ENCODE measurements at places on chromosomes 13 and 19.

- DNase-seq = no peak
Observed at GRCh38 chr19:13920524-13920923, 14.5 kb downstream of the CC2D1A start.

GRCh38 chr19:2154587-2155075, 3.3 kb upstream of the AP3D1 start:
- no peak for DNase-seq

DNA sequence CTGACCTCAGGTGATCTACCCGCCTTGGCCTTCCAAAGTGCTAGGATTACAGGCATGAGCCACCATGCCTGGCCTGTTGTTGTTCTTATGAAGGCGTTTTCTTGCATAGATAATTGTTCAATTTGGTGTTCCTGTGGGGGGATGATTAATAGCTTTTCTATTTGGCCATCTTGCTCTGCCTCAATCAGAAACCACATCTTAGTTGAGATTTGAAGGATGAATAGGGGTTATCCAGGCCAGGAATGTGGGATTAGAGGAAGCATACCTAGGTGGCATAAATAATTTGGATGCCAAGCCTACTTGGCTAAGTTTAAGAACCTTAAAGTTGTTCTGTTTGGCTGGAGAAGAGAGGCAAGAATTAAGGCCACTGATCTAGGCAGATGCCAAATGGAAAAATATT, 44.4 kb downstream of the CCNA1 start:
- no peak for DNase-seq

DNA sequence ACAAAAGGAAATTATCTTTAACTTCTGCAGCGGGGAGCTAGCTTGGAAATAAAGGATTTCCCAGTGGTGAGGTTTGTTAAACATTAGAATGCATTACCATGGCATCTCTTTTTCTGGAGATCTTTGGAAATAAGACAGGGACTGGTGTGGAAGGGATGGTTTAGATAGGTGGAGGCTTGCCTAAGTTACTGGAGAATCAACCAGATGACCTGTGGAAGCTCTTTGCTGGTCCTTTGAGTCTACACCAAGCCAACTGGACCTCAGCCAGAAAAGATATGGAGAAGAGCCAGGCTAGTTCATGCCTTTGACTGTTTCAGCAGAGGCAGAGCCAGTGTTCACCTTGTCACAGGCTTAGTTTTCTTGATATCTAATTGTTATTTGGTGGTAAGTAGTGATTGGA, 134.7 kb downstream of the KCNRG start:
- DNase-seq = no peak

DNA sequence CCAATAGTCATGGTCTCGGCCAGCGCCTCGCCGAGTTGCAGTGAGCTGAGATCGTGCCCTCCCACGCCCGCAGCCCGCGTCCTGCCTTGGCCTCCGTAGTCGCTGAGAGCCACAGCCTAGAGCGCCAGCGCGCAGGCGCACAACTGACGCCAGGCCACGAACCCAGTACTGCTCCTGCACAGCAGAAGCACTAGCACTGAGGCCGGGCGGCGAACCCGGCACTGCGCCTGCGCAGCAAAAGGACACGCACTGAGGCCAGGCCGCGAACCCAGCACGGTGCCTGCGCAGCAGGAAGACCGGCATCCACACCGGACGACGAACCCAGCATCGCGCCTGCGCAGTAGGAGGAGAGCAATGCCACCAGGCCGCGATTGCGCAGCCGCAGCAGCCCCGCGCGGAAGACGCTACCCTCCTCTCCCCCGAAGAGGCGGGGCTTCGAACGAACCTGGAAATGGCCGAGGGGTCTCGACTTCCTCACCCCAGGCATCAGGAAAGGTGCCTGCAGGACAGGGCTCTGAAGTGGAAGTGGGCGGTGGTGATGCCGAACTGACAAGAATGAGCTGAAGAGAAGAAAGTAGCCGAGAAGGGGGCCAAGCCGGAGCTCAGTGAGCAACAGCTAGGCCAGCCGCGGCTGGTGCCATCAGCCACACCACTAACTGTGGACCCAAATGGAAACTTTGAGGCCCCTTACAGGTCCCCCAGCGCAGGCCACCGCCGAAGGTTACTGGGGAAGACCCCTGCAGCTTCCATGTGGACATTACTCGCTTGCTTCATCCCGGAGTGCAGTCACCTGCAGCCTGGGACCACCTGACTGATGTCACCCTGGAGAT, 7.5 kb downstream of the F10 start:
- no peak for DNase-seq

DNA sequence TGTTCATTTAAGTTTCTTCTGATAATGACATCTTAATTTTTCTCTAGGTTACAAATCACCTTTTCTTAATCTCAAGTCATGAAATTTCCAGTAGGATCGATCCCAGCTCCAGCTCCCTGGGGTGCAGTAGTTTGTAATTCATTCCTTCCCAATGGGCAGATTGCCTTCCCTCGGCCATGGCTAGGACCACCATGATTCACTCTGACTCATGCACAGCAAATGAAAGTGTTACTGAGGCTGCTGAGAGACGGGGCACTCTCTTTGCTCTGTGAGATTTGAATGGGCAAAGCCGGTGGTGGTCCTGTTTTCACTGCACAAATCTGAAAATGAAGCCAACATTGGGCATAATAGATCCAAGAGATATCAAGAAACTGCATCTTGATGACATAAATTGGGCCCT, 202.8 kb upstream of the IRS2 start:
- DNase-seq = peak; percentile 67

GRCh38 chr13:95301968-95302393, 730 bp upstream of the ABCC4 start:
- DNase-seq = peak; percentile 40

DNA sequence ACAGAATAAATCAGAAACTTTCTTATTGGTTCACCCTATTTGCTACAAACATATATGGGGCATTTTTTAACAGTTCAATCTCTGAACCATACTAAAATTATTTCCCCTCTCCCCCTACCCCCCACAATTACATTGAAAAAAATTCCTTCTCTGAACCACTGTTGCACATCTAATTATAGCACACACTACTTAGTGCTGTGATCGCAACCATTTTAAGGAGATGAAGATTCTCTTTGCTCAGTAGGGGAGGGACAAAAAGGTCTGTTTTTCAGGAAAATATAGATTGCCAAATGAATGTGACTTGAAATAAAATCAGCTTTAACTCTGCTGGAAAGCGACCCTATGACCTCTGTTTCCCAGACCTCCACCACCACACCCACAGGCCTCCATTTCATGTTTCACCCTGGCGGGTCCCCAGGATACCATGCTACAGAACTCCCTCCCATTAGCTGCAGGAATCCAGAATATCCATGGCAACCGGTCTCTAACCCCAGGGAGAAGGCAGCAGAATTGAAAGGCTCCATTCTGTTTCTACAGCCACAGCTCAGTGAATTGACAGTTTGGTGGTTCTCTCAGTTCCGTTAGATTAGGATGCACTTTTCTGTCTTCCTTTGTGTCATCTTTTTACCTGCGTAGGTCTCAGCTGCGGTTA, 286.3 kb downstream of the TBC1D4 start:
- peak; percentile 50 for DNase-seq

- DNase-seq = no peak
Observed at GRCh38 chr13:112719556-112719955, 29.7 kb downstream of the ATP11A start.

DNA sequence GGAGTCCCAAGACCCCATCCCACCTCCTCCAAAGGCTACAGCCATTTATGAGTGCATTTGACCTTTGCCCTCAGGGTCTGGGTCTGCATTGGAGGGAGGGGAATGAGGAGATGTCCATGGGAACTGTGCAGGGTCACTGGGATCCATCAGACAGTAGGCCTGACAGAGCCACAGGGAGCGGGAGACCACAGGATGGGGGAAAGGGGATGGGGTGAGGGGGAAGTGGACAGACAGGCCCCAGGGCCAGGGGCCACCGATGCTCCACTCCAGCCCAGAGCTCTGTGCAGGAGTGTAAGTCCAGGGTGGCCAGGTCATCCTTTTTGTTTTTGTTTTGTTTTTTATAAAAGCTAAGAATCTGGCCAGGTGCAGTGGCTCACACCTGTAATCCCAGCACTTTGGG, 82.5 kb downstream of the CHST8 start:
- no peak for DNase-seq

- DNase-seq = peak; percentile 27
Observed at GRCh38 chr13:80840316-80840976, 499.5 kb upstream of the SPRY2 start.

- no peak for DNase-seq
Observed at GRCh38 chr13:112995395-112996191, 26.6 kb downstream of the MCF2L start.

DNA sequence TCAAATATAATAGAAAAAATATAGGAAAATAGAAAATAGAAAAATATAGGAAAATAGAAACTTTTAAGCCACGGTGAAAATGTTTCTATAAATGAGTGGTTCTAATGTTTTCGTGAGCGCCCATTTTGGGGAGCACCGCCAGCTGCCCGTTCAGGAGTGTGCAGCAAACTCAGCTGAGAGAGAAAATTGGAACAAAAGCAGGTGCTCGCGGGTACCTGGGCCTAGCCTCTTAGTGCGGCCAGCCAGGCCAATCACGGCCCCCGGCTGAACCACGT, 204 bp upstream of the PDX1 start:
- no peak for DNase-seq

DNA sequence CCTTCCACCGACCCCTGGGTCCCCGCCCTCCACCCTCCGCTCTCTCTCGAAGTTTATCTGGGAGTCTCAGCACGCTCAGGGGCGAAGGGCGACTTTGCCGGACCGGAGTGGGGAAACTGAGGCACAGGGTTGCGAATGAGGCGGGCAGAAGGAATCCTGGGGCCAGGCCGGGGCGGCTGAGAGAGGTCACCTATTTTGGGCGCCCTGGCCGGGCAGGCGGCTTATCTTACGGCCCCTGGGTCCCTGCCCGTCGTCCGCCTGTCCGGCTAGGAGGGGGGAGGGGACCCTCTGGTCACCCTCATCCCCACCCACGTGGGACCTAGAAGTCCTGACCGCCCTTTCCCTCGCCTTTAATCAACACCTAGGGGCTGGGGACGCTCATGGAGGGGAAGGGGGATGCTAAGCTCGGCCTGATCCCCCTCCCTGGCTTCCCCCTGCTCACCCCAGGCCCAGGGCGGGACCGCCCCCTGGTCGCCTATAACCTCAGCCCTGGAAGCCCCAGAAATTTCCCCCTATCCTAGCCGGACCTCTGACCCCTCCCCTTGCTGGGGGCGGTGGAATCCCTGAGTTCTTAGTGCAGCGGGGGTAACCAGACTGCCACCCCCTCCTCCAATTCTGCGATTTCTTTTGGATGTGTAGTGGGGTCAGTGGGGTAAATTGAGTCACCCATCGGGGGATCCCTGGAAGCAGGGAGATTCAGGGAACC, 556 bp downstream of the TRIP10 start:
- DNase-seq = no peak

Data from brain microvascular endothelial cell (primary cell).